HS-27A (cell line): ENCODE measurements at places on chromosomes 16 and 17.

DNA sequence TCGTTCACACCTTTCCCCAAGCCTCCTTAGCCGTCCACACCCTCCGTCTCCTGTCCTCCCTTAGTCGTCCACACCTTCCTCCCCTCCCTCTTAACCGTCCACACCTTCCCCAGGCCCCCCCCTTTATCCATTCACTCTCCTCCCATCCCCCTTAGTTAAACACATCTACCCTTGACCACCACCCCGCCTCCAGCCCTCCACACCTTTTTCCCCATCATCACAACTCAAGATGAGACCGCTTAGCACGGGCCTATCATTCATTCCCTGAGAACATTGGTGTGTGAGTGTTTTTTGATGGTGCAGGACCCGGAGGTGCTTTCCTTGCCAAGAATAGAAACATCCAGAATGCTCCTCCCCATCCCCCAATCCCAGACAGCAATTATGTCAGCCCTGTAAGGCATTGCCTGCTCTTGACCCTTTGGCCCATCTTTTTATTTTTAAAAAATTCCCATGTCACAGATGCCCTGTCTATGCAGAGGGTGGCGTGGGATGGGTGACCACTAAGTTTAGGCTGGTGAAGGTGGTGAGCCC lies 1.4 kb downstream of the TENT4B start:
- no peak for DNase-seq

- DNase-seq, result no peak
Observed at GRCh38 chr17:65532101-65532890, 29.2 kb downstream of the AXIN2 start.

DNA sequence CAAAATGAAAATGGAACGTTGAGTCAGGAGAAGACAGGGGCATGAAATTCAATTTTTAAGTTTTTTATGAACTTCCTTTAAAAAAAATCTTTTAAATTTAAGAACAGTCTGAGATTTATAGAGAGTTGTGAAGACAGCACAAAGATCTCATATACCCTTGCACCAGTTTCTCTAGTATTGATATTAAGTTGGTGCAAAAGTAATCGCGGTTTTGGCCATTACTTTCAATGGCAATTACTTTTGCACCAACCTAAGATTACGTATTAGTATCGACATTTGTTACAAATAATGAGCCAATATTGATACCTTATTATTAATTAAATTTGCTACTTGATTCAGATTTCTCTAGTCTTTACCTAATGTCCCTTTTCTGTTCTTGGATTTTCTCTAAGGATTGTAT lies 684.4 kb upstream of the CDH8 start:
- no peak for DNase-seq

DNA sequence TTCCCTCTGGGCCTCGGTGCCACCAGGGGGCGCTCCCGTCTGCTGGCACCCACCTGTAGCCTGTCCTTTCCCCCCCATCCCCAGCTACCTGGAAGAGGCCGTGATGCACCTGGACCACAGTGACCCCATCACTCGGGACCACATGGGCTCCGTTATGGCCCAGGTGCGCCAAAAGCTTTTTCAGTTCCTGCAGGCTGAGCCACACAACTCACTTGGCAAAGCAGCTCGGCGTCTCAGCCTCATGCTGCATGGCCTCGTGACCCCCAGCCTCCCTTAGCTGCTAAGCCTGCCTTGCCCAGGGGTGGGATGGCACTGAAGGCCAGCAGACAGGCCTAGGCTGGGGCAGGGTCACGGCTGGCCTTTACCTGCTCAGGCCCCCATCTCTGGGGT lies 818 bp upstream of the NRN1L start:
- DNase-seq, result no peak

DNA sequence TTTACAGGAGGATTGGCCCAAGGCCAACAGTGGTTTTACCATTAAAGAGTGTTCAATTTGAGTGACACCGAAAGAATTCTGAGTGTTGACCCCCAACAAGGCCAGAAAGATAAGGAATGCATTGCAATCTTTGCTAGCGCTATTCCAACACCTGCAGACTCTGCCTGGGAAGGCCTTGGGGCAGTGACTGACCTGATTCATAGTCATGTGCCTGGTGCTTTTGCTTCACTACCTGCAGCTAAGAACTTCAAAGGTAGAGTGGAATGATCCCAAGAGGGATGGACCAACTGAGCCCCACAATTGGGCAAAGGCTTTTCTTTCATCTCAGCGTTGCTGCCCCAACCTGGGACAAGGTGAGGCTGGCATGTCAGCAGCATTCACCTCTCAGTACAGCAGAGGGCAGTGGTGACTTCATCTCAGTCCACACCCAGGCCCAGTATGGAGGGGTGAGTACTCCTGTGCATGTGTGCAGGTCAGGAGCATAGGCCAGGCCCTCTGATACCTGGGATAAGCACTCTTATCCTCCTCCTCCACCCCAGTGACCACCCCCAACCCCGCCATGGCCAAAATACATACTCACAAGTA lies 149.6 kb upstream of the GNAO1 start:
- DNase-seq, result no peak

- no peak for DNase-seq
Observed at GRCh38 chr16:2826591-2827373, 3.3 kb upstream of the ZG16B start.

GRCh38 chr16:58197314-58198012 lies 443 bp downstream of the CSNK2A2 start:
- DNase-seq, result no peak

DNA sequence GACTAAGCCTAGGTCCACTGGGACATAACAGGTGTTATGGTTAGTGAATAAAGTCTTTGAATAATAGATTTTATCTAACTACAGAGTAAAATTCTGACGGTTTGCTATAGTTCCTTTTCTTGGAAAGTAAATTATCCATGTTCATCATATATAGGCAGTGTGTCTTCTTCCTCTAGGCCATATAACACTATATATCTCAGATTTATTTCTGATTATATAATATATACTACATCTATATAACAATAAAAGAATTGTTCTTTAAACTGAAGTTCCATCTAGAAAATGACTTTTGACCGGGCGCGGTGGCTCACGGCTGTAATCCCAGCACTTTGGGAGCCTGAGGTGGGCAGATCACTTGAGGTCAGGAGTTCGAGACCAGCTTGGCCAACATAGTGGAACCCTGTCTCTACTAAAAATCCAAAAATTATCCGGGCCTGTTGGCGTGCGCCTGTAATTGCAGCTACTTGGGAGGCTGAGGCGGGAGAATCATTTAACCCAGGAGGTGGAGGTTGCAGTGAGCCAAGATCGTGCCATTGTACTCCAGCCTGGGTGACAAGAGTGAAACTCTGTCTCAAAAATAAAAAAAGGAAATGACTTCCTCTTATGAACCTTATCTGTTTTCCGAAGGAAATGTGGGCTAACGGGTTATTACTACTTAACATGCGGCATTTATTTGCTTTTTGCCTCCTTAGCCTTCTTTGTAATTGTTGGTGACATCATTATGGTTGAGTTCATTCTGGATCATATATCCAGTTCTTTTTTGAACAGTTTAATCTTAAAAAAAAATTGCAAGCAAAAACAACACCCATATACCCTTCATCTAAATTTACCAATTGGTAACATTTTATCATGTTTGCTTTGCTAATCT lies 29.2 kb downstream of the NOL11 start:
- DNase-seq, result no peak

- no peak for DNase-seq
Observed at GRCh38 chr17:67519801-67520251, 142.7 kb downstream of the PITPNC1 start.

GRCh38 chr17:83064021-83064731 lies 15.2 kb upstream of the METRNL start:
- DNase-seq, result no peak

- DNase-seq, result no peak
Observed at GRCh38 chr17:49244839-49245238, 14.3 kb upstream of the PHOSPHO1 start.

DNA sequence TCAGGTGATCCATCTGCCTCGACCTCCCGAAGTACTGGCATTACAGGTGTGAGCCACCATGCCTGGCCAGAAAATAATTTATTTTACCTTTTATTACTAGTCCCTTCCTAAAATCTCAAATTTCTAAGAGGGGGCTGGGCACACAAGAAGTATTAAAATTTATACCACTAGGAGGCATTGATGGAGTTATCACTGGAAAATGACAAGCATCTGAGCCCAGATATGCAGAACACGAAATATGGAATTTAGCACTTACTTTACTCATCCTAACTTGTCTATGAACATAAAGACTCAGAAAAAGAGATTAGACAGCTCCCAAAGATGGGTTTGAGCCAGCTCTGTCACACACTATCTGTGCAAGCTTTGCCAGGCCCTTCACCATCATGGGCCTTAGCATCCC lies 46.4 kb downstream of the STAT5A start:
- DNase-seq, result no peak

DNA sequence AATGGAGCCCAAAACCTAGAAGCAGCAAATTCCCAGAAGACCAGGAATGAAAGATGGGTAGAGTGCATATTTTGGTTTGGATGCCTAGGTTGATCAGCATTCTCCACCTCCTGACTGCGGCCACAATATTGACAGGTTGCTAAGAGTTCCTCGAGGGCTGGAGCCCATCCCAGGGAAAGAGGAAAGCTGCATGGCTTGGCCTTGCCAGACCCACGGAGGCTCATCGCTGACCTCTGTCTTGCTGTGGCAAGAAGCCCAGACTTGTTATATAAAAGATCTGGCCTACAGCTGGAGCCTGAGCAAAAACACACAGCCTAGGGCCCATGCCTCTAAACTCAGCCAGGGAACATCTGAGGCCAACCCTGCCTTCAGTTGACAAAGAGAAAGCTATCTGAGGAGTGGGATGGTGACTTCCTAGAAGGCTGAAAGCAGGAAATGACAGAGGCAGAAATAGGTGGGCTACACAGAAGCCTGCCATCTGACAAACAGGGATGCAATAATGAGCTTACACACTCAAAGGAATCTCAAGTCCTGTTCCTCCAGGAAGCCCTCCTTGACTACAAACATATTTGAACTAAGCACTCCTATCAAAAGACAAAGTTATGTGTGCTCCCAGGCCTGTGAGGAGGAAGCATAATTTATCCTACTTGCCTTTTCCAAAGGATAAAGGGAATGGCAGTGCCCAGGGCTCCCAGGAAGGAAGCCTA lies 22.5 kb upstream of the SLC35B1 start:
- DNase-seq, result no peak

DNA sequence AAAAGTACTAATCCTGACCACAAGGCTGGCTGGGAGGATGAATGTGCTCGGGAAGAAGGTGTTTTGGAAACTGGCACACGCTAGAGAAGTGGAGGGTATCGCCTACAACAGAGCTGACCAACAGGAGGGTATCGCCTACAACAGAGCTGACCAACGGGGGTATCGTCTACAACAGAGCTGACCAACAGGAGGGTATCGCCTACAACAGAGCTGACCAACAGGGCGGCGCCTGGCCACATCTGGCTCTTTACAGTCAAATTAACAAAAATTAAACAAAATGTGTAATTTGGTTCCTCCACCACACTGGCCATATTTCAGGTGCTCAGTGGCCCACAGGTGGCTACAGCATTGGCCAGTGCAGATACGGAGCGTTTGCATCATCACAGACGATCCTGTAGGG lies 153.5 kb downstream of the CMIP start:
- DNase-seq, result no peak

- no peak for DNase-seq
Observed at GRCh38 chr16:82586130-82586529, 40.6 kb upstream of the CDH13 start.

DNA sequence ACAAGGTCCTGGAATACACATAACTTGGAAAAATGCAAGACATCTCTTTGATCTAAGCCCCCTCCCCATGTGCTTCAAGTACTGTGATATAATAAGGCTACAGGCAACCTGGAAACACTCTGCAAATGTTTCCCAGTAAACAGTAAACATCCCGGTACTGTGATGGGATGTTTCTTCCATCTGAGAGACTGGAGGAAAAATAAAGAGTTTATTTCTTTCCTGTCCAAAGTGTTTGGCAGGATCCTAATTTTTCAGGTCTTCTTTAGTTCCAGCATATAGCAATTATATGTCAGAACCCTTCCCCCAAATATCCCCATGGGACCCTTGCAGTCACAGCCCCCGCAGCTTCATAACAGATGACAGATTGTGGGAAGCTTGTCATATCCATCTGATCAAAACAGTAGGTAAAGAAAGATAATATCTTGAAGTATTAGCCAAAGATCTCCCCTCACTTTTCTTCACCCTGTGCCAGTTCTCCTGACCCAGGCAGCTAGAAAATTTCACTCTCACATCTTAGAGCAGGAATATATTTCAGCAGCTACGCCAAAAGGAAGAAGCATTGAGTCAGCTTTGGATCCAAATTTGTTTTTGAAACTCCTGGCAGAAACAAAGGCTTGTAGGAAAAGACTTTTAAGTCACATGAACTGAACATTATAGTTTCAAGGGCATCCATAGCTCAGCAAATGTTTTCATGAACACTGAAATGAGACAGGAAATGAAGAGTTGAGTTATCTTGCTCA lies 141.3 kb downstream of the HS3ST3A1 start:
- DNase-seq, result no peak

DNA sequence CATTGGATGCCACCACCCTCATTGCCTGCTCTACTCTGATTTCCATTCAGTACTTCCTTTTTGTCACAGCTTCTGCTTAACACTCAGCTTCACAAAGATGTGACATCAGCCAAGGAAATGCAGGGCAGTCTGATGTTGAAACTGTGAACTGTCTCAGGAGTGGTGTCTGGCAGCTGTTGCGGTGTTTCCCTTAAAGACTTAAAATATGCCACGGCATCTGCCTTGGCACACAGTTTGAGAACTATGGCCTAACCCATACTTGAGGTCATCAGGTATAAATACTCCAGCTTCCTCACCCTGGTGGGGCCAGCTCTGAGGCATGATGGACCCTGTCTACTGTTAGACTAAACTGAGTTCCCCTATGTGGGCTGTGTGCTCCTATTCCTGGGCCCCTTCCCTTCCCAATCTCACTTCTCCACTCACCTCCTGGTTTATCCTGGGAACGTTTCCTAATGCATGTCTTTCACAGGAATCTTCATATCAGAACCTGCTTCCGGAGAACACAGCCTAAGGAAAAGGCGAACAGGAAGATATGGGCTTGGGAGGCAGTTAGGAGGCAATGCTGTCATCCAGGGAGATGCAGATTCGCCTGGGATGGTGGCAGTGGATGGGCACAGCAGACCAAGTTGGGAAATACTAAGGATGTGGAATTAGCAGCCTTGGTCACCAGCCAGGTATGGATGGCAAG lies 96.5 kb downstream of the WSCD1 start:
- no peak for DNase-seq
